ENCODE measurements at places on chromosomes 2 and 18. TPM values are rescaled to one million over a fixed set of nuclear protein-coding genes. Genes with fewer than 3 reads are reported as not detected.

DNA sequence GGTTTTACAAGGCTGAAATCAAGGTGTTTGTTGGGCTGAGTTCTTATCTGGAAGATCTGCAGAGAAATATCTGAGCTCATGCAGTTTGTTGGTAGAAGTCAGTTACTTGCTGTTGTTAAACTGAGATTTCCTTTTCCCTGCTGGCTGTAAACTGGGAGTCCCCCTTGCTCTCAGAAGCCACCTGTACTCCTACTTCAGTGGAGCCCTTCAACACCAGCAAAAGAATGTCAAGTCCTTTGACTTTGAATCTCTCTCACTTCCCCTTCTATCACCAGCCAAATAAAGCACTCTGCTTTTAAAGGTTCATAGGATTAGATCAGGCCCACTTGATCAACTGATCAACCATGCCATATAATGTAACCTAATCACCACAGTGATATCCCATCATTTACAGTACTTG is 252.2 kb upstream of the CDH7 start:
- DNase-seq, result no peak

- DNase-seq, result peak; percentile 77
Measured at GRCh38 chr2:189533288-189534035, 47.1 kb downstream of the SLC40A1 start.

DNA sequence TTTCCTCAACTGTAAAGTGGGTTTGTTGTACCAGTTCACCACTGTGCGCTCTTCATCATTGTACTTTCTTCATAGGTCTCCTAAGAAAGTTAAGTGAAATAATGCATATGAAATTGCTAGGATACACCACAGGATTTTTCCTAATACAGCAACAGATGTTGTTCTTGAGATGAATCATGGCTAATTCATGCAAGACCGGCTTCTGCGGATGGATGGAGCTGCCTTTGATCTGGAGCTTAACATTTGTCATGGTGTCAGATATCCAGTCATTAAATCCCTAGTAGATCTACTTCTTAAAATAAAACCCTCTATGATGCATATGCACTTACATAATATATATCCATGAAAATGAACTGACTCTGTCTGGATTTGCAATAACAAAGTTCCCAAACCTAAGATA is 114.1 kb downstream of the COL6A3 start:
- no peak for DNase-seq

- DNase-seq, result no peak
Measured at GRCh38 chr18:31658670-31659575, 25.5 kb downstream of the B4GALT6 start.

GRCh38 chr2:131577812-131578211 is 50.1 kb downstream of the CCDC74A start:
- DNase-seq, result no peak

- no peak for DNase-seq
Measured at GRCh38 chr18:47113796-47114540, 36.3 kb downstream of the HDHD2 start.

GRCh38 chr2:220521551-220521950 is 894.1 kb downstream of the SLC4A3 start:
- DNase-seq, result no peak

- no peak for DNase-seq
Measured at GRCh38 chr2:46936566-46936965, 21.0 kb upstream of the MCFD2 start.

Gene SPDYA
- polyA plus RNA-seq, result 0.08 TPM

Gene CIB4
- not detected for polyA plus RNA-seq

Gene FTCDNL1
- 0.65 TPM for polyA plus RNA-seq

Gene TGFBRAP1
- 13.4 TPM for polyA plus RNA-seq

Gene GALNT5
- polyA plus RNA-seq, result not detected

Gene PJVK
- 3.0 TPM for polyA plus RNA-seq

Gene COA5
- polyA plus RNA-seq, result 43.6 TPM

Gene CHRNG
- not detected for polyA plus RNA-seq

Gene GPR35
- 44.2 TPM for polyA plus RNA-seq

Gene REEP1
- polyA plus RNA-seq, result 0.05 TPM

Gene MSH2
- polyA plus RNA-seq, result 19.9 TPM

Data from HepG2 (cell line).